NCI-H2171 (cell line): ENCODE measurements at places on chromosomes 12 and 14.
A peak's percentile ranks its signal among the peaks of the same experiment; 100 is the strongest.

DNA sequence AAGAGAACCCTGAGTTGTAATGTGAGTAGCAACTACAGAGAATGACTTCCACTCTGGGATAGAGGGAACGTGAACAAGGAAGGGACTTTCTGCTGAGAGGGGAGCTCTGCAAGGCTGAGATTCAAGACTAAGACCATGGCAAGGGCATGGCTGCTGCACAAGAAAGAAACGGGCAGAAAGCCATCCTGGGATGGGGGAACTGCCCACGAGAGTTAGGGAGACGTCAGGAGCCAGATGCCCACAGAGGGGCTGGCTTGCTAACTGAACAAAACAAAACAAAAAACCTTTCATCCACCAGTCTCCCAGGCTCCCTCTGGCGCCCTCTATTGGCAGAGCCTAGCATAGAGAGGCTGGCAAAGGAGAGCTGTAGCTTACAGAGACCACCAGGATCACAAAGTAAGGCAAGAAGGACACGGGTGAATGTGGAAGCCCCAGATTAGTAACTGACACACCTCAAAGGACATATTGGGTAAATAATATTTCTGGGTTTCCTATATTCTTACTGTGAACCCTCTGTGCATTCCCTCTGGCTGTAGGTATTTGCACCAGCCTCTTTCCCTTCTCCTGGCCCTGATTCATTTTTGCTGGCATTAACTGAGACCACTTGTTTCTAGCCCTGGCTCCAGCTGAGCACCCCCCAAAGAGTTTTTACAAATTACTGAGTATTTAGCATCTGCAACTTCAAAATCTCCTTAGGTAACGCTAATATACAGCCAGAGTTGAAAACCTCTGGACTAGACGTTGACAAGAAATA lies 338.3 kb downstream of the EMP1 start:
- DNase-seq: peak; percentile 1

GRCh38 chr14:66650491-66650911 lies 142.6 kb downstream of the GPHN start:
- DNase-seq: no peak

DNA sequence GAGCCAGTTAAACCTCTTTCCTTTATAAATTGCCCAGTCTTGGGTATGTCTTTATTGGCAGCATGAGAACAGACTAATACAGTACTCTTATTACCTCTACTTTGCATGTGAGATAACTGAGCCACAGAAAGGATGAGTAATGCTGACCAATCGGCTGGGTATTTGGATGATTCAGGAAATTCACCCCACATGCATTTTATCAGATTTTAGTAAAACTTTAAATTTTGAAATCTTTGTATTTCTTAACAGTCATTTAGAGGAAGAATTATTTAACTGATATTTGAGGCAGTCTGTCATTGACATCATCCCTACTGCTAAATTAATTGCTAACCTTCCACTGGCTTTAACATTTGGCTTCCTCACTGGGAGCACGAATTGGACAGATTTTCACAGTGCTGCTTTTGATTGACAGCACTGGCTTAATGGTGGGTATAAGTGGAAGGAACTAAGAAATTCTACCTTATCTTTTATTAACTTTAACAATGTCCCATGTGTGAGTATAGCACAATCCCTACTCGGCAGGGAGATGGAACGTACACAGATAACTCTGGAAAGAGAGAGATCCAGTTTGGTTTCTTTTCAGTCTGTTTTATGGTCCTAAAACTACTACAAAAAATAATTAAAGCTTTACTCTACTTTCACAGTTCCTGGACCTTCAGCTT lies 261.0 kb downstream of the DACT1 start:
- no peak for DNase-seq

DNA sequence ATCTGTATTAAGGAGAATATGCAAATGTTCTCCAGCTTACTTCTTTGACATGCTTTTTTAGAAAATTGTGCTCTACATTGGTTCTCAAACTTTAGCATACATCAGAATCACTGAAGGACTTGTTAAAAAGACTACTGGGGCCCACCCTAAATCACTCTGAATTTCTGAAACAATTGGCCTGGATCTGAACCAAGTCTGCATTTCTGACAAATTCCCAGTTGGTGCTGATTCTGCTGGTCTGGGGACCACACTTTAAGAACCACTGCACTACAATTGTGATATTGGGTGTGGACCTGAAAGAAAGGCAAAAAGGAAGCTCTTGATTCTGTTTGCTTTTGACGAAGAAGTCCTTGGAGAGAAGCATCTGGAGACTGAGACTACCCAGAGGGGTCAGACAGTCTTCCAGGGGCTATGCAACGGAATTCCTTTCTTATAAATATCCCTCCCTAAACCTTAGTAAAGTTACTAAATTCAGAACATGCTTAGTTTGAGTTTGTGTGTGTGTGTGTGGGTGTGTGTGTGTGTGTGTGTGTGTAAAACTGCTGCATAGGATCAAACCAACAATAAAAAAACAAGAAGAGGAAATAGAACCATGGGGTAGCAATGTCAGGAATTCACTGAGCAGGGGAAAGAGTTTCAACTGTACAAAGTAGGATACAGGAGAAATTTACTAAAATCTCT lies 36.8 kb downstream of the EAPP start:
- no peak for DNase-seq

- no peak for DNase-seq
Observed at GRCh38 chr14:94126419-94126677, 3.1 kb downstream of the IFI27L2 start.

DNA sequence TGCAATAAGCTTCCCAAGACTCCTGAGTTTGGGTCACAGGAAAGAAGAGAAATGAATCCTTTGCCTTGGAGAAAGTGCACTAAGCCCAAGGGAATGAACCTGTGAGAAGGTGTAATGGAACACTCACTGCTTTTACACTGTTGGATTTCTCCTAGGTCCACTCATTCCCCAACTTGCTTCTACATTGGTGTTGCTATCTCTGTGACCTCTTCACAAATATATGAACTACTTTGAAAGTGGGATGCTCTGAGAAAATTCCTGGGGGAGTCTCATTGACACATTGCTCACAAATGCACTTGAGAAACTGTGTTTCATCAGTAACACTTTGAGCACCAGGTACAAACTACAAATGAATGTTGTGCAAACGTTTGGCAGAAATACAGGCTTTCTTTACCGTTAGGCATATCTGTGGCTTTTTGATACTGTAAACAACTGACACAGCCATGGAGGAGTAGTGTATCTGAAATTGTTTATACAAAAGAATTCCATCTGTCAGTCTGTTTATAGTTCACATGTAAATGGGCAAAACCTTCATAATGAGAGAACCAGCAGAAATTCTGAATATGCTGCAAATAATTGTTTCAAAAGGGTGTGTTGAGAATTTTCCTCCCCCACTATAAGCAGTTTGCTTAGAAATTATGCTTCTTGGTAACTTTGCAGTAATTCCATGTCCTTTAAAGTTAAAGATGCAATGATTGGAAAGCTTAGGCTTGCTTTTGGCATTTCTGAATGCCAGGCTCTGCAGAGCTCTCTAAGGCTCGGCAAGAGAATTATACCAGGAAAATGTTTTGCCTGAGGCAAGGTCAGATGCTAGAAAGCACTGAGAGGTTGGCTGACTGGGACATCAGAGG lies 348.5 kb upstream of the DDHD1 start:
- DNase-seq: no peak

DNA sequence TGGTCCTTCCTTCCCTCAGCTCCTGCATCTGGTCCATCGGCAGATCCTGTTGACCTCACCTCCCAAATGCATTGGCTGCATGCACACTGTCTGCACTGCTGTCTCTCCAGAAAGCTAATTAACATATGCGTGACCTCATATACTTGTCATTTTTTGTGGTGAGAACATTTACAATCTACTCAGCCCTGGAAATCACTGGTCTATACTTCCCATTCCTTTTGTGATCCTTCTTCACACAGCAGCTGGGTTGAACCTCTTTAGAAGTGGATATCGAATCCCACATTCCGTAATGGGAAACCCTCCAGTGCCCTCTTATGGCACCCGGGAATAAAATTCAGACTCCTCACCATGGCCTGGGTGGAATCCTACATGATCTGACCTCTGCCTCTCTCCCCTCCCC lies 45.0 kb downstream of the SMOC1 start:
- no peak for DNase-seq

GRCh38 chr12:124539084-124540041 lies 28.0 kb downstream of the NCOR2 start:
- DNase-seq: no peak

- DNase-seq: no peak
Observed at GRCh38 chr14:32698831-32699230, 239.8 kb upstream of the NPAS3 start.

DNA sequence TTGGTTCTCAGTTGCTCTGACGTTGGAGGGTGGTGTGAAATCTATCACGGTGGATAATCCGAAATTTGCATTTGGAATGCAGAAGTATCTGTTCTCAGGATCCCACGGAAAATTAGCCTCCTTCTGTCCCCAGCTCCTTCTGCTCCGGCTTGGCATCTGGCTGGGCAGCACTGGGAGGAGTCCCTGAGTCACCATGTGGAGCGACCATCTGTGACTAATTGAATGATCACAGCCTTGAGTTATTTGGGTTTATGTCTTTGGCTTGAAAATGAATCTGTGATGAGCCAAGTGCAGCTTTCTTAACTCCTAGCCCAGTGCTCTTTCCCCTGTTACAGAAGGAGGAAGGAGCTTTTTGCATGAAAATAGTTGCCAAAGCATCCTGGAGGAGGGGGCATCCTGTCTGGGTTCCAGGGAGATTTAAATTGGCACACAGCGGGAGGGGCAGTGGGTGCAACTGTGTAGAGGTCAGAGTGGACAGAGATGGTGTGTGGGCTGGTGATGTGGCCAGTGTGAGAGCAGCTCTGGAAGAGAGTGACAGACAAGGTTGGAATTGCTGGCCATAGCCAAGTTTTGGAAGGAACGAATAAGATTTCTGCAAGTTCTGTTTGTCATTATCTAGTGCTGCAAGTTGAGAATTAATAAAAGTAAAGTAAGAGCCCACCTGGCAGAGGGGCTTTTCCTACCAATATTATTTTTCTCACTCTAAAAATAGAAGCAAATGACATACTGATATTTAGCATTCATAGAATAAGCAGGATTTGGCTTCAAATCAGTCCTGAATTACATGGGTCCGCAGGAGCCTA lies 74.4 kb downstream of the SLC24A4 start:
- peak; percentile 73 for DNase-seq

- peak; percentile 13 for DNase-seq
Observed at GRCh38 chr12:40474630-40475029, 217.6 kb upstream of the CNTN1 start.

DNA sequence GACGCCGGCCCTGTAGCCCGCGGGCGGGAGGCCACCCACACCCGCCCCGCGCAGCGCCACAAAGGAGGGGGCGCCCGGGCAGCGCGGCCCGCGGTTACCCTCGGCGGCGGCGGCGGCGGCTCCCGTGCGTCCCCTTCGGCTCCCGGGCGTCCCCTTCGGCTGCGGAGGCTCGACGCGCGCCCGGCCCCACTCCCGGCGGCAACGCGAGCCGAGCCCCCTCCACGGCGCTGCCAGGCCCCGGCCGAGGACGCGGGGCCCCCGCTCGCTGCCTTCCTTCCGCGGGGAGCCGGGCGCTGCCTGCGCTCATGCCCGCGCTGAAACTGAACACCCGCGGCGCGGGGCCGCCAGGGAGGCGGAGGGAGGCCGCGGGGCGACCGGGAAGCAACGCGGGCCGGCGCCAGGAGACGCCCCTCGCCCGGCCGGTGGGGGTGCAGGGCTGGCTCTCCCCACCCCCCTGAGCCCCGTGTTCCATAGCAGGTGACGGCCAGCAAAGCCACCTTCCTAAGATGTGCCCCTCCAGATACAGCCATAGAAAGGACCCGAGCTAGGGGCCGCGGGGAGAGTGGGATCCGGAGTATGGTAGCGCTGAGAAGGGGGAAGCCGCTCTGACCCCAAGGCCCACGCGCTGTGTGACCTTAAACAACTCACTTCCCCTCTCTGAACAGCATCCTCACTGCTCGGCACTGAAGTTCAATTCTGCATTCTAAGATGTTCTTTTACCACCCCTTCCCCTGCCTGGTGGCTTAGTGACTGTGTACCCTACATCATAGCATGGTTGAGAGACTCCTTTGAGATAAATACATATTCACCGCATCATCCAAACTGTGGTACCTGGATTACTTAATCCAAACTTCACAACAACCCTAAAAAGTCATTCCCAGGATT lies 42.8 kb downstream of the KDM2B start:
- DNase-seq: no peak

- DNase-seq: no peak
Observed at GRCh38 chr12:42812086-42812485, 222.5 kb upstream of the PRICKLE1 start.

DNA sequence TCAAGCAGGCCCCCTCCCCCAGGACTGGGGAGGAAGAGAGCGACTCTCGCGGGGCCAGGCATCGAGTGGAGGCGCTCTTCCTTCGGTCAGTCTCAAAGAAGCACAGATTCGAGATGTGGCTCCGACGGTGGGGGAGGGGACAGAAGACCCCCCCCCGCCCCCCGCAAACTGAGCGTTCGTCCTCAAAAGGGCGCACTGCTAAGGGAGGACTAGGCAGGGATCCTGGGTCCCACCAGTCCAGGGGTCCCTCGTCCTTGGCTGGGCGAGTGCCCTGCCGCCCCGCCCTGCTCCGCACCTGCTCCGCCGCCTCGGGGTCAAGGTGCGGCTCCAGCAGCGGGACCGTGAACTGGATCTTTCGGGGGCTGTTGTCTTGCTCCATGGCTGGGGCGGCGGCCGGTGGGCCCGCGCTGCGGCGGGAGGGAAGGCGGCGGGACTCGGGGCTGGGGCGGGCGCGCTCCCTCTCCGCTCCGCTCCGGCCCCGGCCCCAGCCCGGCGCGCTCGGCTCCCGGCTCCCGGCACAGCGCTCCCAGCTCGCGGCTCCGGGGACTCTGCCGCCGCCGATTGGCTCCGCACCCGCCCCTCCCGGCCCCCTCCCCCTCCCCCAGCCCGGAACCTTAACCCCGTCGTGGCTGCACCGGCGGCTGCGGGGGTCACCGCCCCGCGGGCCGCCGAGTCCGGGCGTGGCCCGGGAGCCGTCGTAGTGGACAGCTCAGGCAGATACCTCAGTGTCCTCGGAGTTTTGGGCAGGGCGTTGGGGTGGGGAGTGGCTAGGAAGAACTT lies at the start of gene PPP1R1A:
PPP1R1A (minus strand) TSS at position 550 of the 780 bp plus-strand sequence; CDS start at position 379, 171 bp downstream.
- DNase-seq: no peak

GRCh38 chr12:100348657-100349454 lies 8.0 kb upstream of the SLC17A8 start:
- DNase-seq: peak; percentile 47

GRCh38 chr12:114668151-114668885 lies 15.7 kb downstream of the TBX3 start:
- DNase-seq: no peak

DNA sequence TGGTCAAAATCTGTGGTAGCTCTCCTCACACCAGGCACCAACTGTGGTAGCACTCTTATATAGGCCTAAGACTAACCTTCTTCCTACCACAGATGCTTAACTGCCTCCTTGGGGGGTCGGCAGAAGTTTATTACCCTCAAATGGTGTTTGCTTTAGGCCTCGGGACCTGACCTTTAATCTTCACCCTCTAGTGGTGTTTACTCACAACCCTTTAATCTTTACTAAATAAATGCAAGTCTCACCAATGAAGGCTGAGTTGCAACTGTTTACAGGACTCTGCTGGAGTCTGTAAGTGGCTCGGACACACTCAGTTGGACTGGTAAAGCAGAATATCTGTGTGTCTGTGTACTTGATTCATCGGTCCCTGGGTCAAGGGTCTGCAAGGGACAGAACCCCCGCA lies 29.4 kb downstream of the CCER1 start:
- no peak for DNase-seq

- DNase-seq: no peak
Observed at GRCh38 chr14:95043314-95043713, 114.0 kb downstream of the DICER1 start.

- DNase-seq: peak; percentile 100
Observed at GRCh38 chr12:6943389-6943721, 261 bp upstream of the RNU7-1 start.

GRCh38 chr12:106022568-106023012 lies 116.2 kb downstream of the NUAK1 start:
- DNase-seq: no peak

- DNase-seq: no peak
Observed at GRCh38 chr12:68953536-68953935, 20.6 kb upstream of the CPM start.
